HepG2 (cell line): ENCODE measurements at places on chromosomes 3 and 15.

GRCh38 chr3:64078966-64079365, 55.7 kb upstream of the PSMD6 start:
- H3K4me1 ChIP-seq = no peaks in the 10 kb centered on the region
- no peaks in the 10 kb centered on the region for H3K27me3 ChIP-seq
- no peak for DNase-seq

GRCh38 chr3:126130981-126131745, 47.2 kb upstream of the SLC41A3 start:
- H3K36me3 ChIP-seq = no peaks in the 10 kb centered on the region
- DNase-seq = no peak
- no peak overlapping the region for H3K27ac ChIP-seq
- peaks cover 10% of the 10 kb centered on the region for H3K4me1 ChIP-seq
- no peak overlapping the region for H3K4me3 ChIP-seq
- no peaks in the 10 kb centered on the region for H3K27me3 ChIP-seq

DNA sequence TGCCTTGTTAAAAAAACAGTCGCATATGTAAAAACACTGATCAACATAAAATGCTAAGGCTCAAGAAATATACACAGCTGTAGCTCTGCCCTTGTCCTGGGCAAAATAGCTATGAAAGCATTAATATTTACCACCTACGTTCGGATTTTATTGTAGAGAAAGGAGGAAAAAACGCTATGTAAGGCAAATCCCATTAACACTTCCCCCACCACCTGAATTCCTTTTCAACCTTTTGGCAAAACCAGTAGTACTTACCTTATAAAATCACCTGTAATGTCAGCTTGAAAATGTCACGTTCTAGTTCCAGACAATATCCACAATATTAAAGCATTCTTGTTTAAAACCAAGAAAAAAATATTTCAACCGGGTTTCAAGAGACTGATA, 3.6 kb downstream of the TRA2B start:
- peaks cover 53% of the 10 kb centered on the region for H3K4me1 ChIP-seq
- no peak overlapping the region for H3K27ac ChIP-seq

DNA sequence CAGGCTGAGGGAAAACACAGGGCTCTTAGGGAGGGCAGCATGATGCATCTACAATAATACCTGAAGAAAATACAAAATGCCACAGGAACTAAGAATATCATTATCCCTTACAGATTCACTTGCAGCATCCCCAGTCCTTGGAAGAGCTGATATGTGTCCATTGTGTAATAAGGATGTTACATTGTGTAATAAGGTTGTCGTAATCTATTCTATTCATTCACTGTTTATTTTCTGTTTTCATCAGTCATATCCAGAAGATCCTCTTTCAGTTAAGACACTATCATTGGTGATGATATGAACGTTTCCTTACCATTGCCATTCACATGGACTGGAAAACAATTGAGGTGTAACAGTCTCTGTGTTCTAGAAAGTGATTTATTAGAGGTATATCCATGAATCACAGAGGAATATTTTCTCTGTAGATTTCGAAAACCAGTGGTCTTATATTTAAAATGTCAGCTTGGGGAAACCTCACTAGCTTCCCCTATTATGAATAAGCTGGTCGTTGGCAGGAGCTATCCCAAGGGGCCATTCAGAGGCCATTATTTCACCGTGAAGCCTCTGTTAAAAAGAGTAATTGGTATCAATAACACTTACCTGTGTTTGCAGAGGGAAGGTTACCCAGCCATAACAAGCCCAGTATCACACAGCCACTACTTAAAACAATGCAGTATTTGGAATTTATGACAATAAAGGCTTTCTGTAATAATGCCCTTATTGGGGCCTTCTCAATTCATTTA, 241.1 kb downstream of the ZNF385D start:
- no peak overlapping the region for H3K27ac ChIP-seq
- H3K36me3 ChIP-seq = no peaks in the 10 kb centered on the region
- no peak overlapping the region for H3K4me3 ChIP-seq
- H3K4me1 ChIP-seq = no peaks in the 10 kb centered on the region

- DNase-seq = no peak
- H3K27me3 ChIP-seq = no peaks in the 10 kb centered on the region
- no peak overlapping the region for H3K27ac ChIP-seq
- H3K36me3 ChIP-seq = no peaks in the 10 kb centered on the region
Observed at GRCh38 chr3:191592105-191592504, 131.1 kb downstream of the PYDC2 start.

DNA sequence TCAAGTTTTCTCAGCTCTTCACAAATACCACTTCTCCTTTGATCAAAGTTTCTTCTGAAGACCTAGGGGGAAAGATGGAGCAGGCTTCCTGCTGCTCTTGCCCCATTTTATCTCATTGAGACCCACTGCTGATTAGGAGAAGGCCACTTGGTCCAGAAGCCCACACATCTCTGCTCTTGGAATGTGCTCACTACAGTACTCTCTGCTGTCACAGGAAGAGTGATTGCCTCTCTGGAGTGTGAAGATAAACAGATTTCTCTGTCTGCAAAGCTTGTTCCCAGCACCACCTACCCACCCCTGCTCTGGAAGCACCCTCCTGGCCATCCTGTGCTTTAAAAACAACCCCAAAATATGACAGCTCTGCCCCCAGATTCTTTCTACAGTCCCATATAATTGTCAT, 41.3 kb upstream of the PRTG start:
- no peak for DNase-seq
- peaks cover 9% of the 10 kb centered on the region for H3K4me1 ChIP-seq
- no peaks in the 10 kb centered on the region for H3K36me3 ChIP-seq
- no peak overlapping the region for H3K27ac ChIP-seq
- H3K4me3 ChIP-seq = no peak overlapping the region
- H3K27me3 ChIP-seq = no peaks in the 10 kb centered on the region

- no peak overlapping the region for H3K27ac ChIP-seq
- H3K4me3 ChIP-seq = no peak overlapping the region
- H3K27me3 ChIP-seq = no peaks in the 10 kb centered on the region
- no peak for DNase-seq
Observed at GRCh38 chr15:46710401-46710960, 1006.8 kb upstream of the SEMA6D start.

GRCh38 chr15:84830036-84830435, 12.9 kb downstream of the ALPK3 start:
- 0 out of 2 replicates have a peak, but pooled peaks cover 9% of the 10 kb centered on the region for H3K4me1 ChIP-seq
- no peaks in the 10 kb centered on the region for H3K36me3 ChIP-seq
- H3K4me3 ChIP-seq = no peak overlapping the region
- DNase-seq = no peak

DNA sequence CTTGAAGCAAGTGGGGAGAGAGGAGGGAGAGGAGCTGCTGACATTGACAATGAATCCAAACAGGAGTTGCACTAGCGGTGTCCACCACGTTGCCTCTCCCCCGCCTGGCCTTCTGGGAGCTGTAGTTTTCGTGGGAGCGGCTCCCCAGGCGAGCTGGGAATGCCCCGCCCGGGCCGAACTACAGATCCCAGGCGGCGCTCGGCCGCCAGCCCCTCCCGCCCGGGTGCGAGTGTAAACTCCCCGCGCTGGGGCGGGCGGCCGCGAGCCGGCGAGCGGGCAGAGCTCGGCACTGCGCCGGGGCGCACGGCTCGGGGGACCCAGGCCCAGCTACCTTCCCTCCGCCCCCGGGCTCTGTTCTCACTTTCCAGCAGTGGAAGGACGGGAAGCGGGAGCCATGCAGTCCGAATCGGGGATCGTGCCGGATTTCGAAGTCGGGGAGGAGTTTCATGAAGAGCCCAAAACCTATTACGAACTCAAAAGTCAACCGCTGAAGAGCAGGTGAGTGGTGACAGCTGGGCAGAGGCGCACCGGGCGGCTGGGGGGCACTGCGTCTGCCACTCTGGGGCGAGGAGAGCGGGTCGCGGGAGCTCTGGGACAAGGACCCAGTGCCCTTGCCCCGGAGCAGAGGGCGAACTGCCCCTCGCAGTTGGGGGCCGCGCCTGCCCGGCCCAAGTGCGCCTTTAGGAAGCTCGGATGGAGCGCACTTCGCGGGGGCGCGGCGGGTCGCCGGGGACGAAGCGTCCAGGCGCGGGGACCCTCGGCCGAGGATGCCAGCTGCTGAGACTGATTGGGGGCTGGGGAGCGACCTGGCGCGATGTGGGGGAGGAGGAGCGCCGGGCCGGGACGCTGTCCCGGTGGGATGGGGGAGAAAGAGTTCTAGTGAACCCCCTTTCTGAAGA, at the start of gene MITF:
Gene MITF (plus strand): TSS at position 261 of the 899 bp plus-strand sequence. CDS start 134 bp downstream, at position 395.
- H3K4me3 ChIP-seq = peak within 1 kb of the TSS; percentile 69
- H3K4me1 ChIP-seq = peaks cover 17% of the 10 kb centered on the region
- H3K27ac ChIP-seq = no peak within 1 kb of the TSS

- H3K4me1 ChIP-seq = no peaks in the 10 kb centered on the region
- no peaks in the 10 kb centered on the region for H3K27me3 ChIP-seq
- no peak overlapping the region for H3K27ac ChIP-seq
- DNase-seq = peak; percentile 18
- H3K36me3 ChIP-seq = no peaks in the 10 kb centered on the region
Observed at GRCh38 chr3:119690043-119690656, 12.7 kb upstream of the CFAP91 start.

DNA sequence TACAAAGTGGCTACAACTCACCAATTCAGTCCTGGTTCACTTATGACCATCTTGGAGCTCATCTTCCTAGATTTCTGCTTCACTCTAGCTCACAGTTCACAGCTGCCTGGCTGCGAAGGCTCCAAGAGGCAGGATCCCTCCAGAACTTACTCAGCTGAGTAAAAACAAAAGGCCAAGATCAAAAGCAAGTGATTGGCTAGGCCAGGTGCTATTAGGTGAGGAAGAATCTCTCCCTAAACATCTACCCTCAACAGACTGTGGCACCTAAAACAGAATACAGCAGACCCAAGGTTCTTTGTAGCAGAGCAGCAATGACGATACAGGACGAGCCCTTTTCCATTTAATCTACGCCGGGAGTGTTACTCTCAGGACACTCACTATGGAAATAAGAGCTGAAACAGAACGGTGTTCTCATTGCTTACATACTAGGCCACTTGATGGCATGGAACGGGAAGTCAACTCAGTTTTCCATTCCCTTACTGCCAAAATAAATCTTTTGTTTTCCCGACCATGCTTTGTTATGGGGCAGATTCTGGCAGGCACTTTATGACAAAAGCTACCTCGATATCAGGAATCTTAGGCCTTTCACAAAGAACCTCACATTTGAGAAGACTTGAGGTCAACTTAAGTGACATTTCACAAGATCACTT, 901 bp downstream of the ICE2 start:
- peaks cover 43% of the 10 kb centered on the region for H3K4me1 ChIP-seq
- peak overlapping the region; percentile 94 for H3K4me3 ChIP-seq
- no peaks in the 10 kb centered on the region; the same call in 2 of the 3 replicates for H3K27me3 ChIP-seq
- H3K27ac ChIP-seq = peak overlapping the region; percentile 93
- peaks cover 17% of the 10 kb centered on the region; the same call in 2 of the 3 replicates for H3K36me3 ChIP-seq
- DNase-seq = peak; percentile 21

DNA sequence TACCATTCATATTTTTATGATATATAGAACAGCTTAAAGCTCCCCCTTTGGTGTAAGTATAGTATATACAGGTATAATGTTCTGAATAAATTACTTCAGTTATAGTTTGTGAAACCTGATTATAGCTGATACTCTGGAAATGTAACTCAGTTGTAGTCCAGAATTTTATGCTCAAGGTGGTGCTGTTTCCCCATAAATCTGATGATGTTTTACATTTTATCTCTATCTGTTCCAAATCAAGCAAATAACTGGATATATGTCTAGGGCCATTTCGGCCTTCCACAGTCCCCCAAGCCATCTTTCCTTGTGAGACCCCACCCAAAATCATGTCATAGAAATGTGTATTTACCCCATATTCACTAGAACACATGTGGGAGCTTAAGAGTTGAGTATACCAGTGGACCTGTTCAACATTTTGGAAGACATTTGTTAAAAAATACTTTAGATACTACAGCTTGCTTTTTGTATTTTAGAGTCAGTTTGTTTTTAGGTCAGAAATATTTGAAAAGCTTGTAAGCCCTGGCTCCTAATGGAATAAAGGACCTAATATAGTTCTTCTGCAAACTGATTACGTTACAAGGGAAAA, 107.1 kb downstream of the ATG7 start:
- no peak overlapping the region for H3K4me3 ChIP-seq
- peaks cover 15% of the 10 kb centered on the region for H3K4me1 ChIP-seq
- no peaks in the 10 kb centered on the region for H3K36me3 ChIP-seq
- no peaks in the 10 kb centered on the region for H3K27me3 ChIP-seq

- H3K27ac ChIP-seq = no peak overlapping the region
- DNase-seq = no peak
- no peak overlapping the region for H3K4me3 ChIP-seq
- H3K36me3 ChIP-seq = no peaks in the 10 kb centered on the region
Observed at GRCh38 chr15:41790169-41790568, 15.9 kb downstream of the MAPKBP1 start.

- DNase-seq = no peak
- H3K27ac ChIP-seq = no peak overlapping the region
- no peaks in the 10 kb centered on the region for H3K27me3 ChIP-seq
- no peaks in the 10 kb centered on the region for H3K36me3 ChIP-seq
- no peak overlapping the region for H3K4me3 ChIP-seq
- H3K4me1 ChIP-seq = peaks cover 21% of the 10 kb centered on the region
Observed at GRCh38 chr3:31358473-31359070, 174.2 kb upstream of the STT3B start.

- peaks cover 19% of the 10 kb centered on the region for H3K36me3 ChIP-seq
- peaks cover 15% of the 10 kb centered on the region for H3K4me1 ChIP-seq
- H3K27me3 ChIP-seq = no peaks in the 10 kb centered on the region
- H3K4me3 ChIP-seq = no peak overlapping the region
Observed at GRCh38 chr3:170151536-170151935, 30.0 kb downstream of the PHC3 start.

DNA sequence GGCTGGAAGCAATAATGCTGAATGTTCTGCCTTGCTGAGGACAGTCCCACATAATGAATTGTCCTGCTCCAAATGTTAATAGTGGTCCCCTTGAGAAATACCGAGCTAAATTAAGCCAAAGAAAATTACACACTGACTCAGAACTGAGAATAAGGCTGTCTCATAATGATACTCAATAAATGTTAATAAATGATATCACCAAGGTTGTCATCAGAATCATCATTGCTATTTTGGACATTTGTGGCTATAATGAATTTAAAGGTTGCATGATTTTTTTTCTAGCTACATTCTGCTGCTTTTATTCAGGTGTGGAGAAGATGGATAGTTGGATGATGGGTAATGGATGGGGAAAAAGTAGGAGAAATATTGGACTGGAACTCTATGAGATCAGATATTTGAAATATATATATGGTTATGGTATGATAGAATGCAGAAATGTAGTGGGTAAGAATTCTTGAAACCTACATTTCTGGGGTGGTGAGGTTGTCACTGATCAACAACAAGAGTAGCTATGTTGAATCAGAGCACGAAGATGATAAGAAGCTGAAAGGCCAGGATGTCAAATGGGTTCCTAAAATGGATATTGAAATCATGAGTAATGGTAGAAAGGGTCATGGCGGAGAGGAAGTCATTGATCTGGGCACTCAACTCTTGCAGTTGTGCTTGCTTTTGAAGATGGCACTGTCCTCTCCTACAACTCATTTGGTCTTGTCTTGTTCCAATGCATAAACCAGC, 12.8 kb downstream of the CHST2 start:
- H3K4me1 ChIP-seq = no peaks in the 10 kb centered on the region
- no peaks in the 10 kb centered on the region for H3K36me3 ChIP-seq
- H3K27ac ChIP-seq = no peak overlapping the region
- H3K27me3 ChIP-seq = 0 out of 3 replicates have a peak, but pooled peaks cover 3% of the 10 kb centered on the region
- no peak for DNase-seq
- no peak overlapping the region for H3K4me3 ChIP-seq

- DNase-seq = peak; percentile 32
- no peaks in the 10 kb centered on the region for H3K36me3 ChIP-seq
- peak overlapping the region; percentile 43 for H3K27ac ChIP-seq
Observed at GRCh38 chr3:125437631-125438435, 62.7 kb upstream of the ZNF148 start.
